ENCODE measurements at places on chromosomes 11 and 22. TPM values are rescaled to one million over a fixed set of nuclear protein-coding genes. Genes with fewer than 3 reads are reported as not detected.
A peak's percentile ranks its signal among the peaks of the same experiment; 100 is the strongest.

DNA sequence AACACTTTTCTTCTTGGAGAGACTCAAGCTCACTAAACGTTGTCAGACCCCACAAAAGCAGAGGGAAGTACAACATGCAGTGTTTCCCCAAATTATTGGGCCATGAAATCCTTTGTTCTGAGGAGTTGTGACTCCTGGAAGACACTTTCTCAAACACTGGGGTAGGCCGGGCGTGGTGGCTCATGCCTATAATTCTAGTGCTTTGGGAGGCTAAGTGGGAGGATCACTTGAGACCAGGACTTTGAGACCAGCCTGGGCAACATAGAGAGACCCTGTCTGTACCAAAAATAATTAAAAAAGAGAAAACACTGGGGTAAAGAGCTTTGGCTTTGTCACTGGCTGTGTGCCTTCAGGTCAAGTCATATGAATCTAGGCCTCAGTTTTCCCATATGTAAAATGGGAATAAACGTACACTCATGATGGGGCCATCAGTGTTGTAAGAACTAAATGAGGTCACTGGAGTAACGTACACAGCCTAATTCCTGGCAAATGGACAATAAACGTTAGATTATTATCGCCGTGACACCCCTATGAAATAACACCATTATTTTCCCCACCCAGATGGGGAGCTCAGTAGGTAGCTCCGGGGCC is 92.0 kb downstream of the RRM1 start:
- no peak for DNase-seq

DNA sequence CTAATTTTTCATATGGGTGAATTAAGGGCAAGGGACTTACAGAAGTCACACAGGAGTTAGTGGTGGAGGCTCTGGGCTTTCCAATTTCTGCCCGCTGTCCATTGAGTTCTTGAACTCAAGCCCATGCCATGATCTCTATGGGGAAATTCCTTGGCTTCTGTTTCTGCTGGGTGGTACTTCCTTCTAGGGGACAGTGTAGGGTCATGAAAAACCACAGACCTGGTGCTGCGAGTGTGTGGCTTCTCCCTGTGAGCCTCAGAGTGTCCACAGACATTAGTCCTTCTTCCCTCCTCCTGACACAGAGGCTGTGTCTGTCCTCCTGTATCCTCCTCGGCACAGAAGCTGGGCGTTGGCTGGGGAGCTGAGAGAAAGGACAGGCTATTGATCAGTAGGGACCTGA is 6.3 kb upstream of the SEZ6L start:
- DNase-seq = no peak

GRCh38 chr11:12689029-12689755 is 15.0 kb downstream of the TEAD1 start:
- no peak for DNase-seq

DNA sequence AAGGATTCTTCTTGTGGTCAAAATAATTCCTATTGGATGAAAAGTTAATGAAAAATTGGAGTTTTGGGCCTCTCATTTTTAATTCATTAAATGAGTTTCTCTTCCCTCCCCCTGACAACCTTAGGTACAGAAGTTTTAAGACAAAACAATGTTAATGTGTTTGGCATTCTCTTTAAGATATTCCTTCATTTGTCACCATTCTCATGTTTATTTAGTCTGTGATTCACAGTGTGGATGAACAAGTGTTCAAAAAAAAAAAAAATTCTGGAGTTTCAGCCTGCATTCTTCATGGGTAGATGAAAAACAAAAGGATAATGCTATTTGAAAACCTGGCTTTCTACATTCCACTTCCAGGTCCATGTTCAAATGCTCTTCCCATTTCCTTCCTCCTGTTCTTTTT is 172.6 kb upstream of the LUZP2 start:
- no peak for DNase-seq

GRCh38 chr11:110295531-110296225 is 736 bp downstream of the RDX start:
- DNase-seq = peak; percentile 69

DNA sequence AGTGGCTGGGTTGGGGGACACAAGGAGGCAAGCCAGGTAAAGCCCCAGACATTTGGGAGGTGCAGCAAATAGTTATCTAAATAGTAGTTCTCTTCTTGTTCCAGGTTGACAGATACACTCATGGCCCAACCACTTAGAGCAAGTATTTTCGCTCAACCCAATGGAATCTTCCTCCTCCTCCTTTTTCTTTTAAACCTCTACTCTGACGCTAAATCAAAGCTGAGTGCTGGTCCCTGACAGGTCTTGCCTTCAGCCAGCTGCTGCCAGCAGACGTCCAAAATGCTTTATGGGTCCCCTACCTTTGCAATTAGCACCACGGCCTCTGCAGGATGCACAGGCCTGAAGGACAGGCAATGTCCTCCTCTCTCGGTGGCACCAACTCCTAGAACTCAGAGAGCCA is 558.5 kb downstream of the MIAT start:
- no peak for DNase-seq

DNA sequence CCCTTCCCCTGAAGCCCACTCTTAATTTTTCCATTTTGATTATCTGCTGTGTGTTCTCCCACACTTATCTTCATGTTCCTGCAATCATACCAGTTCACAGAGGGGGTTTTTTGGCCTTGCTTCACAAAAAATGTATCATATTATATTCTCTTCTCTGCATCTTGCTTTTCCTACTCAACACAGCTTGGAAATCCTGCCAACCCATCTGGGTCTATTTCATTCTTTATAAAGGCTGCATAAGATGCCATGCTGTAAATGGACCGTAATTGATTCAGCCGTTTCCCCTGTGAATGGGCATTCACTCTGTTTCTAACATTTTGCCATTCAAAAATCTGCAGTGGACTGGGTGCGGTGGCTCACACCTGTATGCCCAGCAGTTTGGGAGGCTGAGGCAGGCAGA is 30.5 kb downstream of the CD6 start:
- no peak for DNase-seq

GRCh38 chr22:29480512-29481264 is 670 bp downstream of the NEFH start:
- peak; percentile 62 for DNase-seq

DNA sequence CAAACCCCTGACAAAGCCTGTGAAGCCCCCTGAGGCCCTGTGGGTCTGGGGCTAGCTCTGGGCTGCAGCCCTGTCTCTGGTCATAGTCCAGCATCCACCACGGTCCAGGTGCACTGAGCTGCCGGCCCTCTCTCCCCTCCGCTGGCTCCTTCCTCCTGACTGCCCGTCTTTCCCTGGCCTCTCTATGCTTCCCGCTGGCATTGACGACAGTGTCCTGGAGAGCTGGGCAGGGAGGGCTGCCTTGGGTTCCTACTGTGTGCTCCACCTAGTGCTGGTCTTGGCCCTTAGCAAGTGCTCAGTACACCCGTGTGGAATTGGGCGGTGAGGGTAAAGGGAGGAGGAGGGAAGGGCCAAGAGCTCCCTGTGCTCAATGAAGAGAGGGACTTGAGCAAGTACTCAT is 868 bp upstream of the MYEOV start:
- DNase-seq = no peak

DNA sequence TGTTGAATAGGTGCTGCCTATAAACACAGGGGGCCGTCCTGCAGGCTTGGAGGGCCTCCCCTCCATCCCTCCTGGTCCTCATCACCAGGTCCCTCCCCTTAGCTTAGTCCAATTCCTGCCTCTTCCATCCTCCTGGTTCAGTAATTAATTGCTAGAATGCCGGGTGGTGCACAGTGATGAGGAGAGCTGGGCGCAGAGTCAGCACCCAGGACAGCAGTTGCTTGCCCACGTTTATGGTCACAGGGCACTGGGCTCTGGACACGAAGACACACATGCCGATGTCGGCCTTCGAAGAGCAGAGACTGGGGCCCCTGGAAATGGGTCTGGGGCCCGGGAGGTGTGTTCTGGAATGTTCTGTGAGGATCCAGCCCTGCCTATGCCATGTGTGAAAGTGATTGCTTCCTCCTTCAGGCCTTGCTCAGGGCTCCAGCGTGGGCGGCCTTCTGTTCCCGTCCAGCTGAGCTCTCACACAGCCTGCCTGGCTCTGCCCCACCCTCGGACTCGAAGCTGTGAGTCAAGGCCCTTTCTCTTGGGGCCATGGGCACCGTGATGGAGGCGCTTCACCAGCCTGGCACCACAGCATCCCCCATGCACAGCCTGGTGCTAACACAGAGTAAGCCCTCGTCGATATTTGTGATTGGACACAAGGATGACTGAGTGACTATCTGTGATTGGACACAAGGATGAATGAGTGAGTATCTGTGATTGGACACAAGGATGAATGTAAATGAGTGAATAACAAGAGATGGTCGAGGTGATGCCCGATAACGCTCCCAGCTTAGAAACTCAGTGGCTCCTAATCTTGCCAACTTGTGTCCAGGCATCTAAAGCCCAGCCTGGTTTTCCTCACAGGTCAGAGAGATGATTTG is 884.7 kb downstream of the BRD1 start:
- DNase-seq = no peak

DNA sequence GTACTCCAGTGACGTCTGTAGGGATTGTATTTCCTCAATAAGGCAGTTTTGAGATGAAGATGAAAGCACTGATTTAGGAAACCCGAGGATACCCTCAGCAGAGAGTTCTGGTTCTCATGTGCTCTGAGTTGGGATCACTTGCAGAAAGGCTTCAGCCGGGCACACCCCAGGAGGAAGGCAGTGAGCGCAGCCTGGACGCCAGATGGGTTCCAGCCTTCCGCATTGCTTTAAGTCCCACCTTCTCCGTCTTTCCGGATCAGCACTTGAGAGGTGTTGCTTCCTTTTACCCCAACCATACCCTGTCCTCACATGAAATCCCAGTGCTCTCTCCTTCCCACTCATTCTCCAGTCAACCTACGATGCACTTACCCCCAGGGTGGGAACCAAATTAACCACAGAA is 239.5 kb upstream of the CADM1 start:
- DNase-seq = no peak

DNA sequence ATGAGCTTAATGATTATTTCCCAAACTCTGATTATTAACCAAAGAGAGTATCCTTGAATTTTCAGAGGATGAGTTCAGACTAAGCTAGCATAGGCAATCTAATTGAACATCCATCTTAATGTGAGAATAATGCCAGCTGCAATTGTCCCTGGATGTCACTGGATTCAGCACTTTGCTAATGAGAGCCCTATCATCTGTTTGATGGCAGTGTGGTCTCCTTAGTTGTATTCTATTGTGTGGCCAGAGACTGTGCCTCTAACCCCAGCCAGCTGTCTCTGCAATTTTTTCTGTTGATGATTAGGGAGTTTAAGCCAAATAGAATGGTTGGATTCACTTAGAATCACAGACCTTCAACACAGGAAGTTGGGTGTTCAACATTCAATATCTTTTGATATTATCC is 1249.5 kb downstream of the FAM181B start:
- DNase-seq = no peak

DNA sequence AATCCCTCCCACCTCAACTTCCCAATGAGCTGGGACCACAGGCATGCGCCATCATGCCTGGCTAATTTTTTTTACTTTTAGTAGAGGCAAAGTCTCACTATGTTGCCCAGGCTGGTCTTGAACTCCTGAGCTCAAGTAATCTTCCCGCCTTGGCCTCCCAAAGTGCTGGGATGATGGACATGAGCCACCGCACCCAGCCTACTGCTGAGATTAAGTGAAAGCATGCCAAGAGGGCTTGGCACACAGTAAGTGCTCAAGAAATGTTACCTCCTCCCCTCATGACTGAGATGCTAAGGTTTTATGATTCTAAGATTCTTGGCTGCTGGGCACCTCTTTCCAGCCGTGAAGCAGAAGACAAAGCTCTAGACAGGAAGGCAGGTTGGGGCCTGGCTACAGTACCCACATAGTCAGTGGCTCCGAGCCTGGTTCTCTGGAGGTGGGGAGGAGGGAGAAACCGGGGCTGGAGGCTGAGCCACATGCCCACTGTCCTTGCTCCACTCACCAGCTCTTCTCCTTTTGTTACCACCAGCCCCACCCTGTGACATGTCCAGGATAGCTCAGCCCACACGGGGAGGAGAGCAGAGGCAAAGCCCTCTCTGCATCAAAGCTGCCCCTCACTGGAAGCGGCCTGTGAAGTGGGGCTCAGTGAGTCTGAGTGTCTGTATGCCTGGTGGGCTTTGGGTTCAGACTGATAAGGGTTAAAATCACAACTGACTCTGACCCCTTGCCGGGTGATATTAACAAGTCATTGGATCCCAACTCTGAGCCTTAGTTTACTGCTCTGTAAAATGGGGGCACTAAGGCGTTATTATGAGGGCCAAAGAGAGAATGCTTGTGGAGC is 12.9 kb downstream of the ARHGEF17 start:
- no peak for DNase-seq

DNA sequence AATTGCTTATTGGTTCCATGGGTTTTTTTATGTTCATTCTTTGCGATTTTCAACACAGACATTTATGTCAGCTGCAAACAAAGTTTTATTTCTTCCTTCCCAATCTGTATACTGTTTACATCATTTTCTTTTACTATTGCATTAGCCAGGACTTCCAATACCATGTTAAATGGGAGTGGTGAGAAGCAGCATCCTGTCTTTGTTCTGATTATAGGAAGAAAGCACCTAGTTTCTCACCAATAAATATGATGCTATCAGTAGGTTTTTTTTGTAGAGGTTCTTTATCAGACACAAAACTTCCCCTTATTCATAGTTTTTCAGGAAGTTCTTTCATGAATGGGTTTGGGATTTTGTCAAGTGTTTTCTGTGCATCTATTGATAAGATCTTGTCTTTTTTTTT is 28.0 kb upstream of the OR8B8 start:
- no peak for DNase-seq

- DNase-seq = no peak
These were observed 14.9 kb downstream of the PISD start for GRCh38 chr22:31647066-31647465.

- DNase-seq = peak; percentile 39
These were observed 33.7 kb upstream of the MPPED1 start for GRCh38 chr22:43377896-43378704.

COA4 gene
- polyA plus RNA-seq = 50.7 TPM

NAV2 gene
- polyA plus RNA-seq = 19.7 TPM

CCDC73 gene
- polyA plus RNA-seq = 0.06 TPM

DLG2 gene
- polyA plus RNA-seq = 5.1 TPM

ARHGAP42 gene
- 43.6 TPM for polyA plus RNA-seq

ELMOD1 gene
- polyA plus RNA-seq = 3.8 TPM

SYT7 gene
- polyA plus RNA-seq = 6.7 TPM

SCGB1D2 gene
- not detected for polyA plus RNA-seq

APOL4 gene
- polyA plus RNA-seq = 15.4 TPM

CDC45 gene
- polyA plus RNA-seq = 24.7 TPM

C22orf42 gene
- polyA plus RNA-seq = not detected

All from right lung (tissue), 10 donors.